Skin of body (tissue), 3 donors: ENCODE measurements at places on chromosomes 12 and 14. TPM values are rescaled to one million over a fixed set of nuclear protein-coding genes. Genes with fewer than 3 reads are reported as not detected.
A peak's percentile ranks its signal among the peaks of the same experiment; 100 is the strongest.

GALNT16 gene
- 18.1 TPM for total RNA-seq

SLC38A2 gene
- 366 TPM for total RNA-seq

SERPINA10 gene
- total RNA-seq, result not detected

DPY19L2 gene
- 24.9 TPM for total RNA-seq

PDZRN4 gene
- total RNA-seq, result 0.79 TPM

TCL1A gene
- 1.7 TPM for total RNA-seq

NXPH4 gene
- 6.6 TPM for total RNA-seq

WNT5B gene
- total RNA-seq, result 22.7 TPM

DNA sequence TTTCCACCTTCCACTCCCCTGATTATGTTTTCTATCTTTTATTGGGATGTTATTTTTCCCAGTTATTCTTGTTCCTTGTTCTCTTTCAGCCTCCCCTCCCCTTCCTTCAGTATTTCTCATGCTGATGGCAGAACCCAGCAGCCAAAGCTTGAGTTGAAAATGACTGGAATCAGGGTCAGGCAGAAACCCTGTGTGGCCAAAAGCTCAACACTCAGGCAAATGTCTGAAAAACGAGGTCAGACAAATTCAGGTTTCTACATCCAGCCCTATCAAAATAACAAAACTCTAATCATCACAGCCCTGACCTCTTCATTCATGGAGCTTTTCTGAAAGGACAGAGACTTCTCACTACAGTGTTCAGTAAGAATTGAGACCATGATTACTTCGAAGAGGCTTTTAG lies 134.6 kb downstream of the PTPRR start:
- DNase-seq, result no peak

GRCh38 chr14:104280085-104280901 lies 141.9 kb downstream of the KIF26A start:
- DNase-seq, result no peak

- no peak for DNase-seq
These were observed 107.9 kb downstream of the SCARB1 start for GRCh38 chr12:124755801-124756148.

GRCh38 chr12:77060883-77061240 lies 4.5 kb downstream of the E2F7 start:
- no peak for DNase-seq

GRCh38 chr12:111168009-111168900 lies 200.6 kb downstream of the PHETA1 start:
- DNase-seq, result no peak

GRCh38 chr14:24313913-24314312 lies 2.6 kb downstream of the LTB4R start:
- no peak for DNase-seq

GRCh38 chr14:64601571-64601970 lies 51.8 kb downstream of the PPP1R36 start:
- no peak for DNase-seq

DNA sequence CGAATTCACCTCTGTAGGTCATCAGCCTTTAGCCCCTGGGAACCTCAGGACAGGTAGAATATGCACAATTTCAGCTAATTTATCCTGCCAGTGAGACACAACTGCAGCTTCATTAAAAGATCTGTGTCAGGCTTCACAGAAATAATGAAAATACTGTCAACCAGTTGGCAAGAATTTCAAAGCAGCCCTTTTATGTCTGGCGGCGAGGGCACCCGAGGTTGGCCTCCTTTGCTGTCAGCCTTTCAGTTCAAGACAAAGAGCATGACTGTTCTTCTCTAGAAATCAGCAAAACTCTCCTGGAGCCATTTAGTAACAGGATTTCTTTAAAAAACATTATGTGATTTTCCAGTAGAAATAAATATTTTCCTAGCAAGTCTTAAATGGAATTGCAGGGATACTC lies 75.9 kb downstream of the BBS10 start:
- DNase-seq, result no peak

GRCh38 chr12:104733717-104734175 lies 224.3 kb downstream of the SLC41A2 start:
- no peak for DNase-seq

DNA sequence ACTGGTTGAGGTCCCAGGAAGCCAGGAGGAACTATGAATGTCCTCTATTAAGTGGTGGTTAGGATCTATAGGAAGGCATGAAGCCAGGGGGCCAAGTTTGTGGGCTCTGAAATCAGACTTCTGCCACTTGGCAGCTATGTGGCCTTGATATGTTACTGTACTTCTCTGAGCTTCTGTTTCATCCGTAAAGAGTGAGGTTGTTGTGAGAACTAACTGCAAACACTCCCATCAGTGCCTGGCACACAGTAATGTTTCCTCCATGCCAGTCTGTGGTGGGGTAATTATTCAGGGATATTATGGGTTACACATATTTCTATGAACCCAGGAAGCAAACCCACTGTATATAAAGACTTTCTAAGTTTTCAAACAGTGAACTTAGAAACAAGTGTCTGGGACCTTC lies 57.4 kb downstream of the PLXNC1 start:
- DNase-seq, result no peak

DNA sequence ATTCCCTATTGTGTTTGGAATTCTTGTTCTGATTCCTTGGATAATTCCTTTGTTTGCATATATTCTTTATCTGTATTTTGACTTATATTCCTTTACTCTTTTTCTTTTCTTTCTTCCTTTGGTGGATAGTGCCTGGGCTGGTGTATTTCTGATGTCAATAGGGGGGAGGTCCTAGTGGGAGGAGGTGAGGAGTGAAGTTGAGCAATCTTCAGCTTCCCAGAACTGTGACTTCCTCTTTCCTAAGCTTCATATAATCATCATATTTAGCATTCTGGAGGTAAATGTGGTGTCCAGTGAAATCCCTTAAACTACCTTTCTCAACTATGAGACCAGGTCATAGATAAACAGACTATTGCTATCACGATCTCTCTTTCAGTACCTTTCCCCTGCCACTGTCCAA lies 29.6 kb upstream of the TBPL2 start:
- no peak for DNase-seq

- DNase-seq, result no peak
These were observed 201.0 kb downstream of the KTN1 start for GRCh38 chr14:55781046-55781445.

DNA sequence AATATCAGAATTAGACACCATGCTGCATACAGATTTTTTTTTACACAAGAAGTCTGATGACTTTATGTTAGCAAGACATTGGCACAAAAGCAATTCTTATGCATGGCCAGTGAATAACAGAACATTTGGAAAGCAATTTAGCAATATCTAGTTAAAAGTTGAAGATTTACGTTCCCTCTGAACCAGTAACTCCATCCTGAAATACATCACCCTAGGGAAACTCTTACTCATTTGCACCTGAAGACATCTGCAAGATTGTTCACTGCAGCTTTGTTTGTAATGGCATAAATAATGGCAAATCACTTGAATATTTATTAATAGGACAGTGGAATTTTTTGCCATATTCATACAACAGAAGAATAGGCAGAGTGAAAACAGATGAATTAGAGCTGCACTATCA lies 670.0 kb upstream of the NOVA1 start:
- DNase-seq, result peak; percentile 31

- DNase-seq, result peak; percentile 57
These were observed 840 bp downstream of the DHRS7 start for GRCh38 chr14:60164404-60164711.

DNA sequence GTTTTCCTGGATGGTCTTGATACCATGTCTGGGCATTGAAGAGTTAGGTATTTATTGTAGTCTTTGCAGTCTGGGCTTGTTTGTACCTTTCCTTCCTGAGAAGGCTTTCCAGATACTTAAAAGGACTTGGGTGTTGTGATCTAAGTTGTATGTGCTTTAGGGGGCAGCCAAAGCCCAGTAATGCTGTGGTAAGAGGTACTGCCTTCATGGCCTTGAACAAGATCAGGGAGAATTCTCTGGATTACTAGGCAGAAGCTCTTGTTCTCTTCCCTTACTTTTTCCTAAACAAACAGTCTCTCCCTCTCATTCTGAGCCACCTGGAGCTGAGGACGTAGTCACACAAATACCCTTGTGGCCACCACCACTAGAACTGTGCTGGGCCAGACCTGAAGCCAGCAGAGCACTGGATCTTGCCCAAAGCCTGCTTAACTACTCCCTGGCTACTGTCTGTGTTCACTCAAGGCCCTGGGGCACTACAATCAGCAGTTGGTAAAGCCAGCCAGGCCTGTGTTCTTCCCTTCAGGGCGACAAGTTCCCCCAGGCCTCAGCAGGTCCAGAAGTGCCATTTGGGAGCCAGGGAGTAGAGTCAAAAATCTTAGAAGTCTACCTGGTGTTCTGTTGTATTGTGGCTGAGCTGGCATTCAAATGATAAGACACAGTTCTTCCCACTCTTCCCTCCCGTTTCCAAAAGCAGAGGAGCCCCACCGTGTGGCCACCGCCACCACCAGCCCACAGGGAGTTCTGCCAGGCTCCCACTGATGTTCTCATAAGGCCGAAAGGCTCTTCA lies 11.4 kb downstream of the PRORP start:
- DNase-seq, result no peak

- DNase-seq, result no peak
These were observed 186.0 kb upstream of the BCL2L14 start for GRCh38 chr12:11884706-11885105.

DNA sequence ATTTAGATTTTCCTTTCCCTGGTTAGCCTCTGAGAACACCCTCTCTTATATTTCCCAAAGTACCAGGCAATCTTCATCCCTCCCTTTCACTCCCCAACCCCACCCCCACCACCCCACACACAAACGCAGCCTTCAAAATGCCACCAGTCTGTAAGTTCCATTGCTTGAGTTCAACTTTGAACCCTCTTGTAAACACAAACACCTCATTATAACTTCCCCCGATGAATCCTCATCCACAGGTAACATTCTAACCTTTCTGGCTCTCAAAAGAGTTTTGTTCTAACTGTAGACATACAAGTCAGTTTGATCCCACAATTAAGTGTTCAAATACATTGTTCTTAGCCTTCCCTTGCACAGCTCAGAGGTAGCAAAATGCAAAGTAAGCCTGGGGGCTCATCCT lies 199.4 kb upstream of the FOXN3 start:
- DNase-seq, result no peak

- no peak for DNase-seq
These were observed 6.5 kb upstream of the CIPC start for GRCh38 chr14:77091518-77091917.

DNA sequence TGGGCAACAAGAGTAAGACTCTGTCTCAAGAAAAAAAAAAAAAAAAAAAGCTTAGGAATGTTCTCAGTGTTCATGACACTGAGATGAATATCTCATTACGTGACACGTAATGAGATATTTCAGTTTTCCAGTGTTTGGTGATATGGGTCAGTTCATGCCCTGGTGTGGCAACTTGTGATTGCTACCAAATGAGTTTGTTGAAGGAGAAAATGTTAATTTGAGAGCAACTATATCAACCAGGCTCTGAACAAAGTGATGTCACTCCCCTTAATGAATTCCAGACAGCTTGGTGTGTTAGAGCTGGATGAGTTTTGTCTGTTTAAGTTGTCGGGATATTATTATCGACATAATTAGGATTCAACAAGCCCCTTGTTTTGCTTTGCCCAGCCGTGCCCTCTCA lies 211.7 kb downstream of the DPF3 start:
- peak; percentile 12 for DNase-seq

DNA sequence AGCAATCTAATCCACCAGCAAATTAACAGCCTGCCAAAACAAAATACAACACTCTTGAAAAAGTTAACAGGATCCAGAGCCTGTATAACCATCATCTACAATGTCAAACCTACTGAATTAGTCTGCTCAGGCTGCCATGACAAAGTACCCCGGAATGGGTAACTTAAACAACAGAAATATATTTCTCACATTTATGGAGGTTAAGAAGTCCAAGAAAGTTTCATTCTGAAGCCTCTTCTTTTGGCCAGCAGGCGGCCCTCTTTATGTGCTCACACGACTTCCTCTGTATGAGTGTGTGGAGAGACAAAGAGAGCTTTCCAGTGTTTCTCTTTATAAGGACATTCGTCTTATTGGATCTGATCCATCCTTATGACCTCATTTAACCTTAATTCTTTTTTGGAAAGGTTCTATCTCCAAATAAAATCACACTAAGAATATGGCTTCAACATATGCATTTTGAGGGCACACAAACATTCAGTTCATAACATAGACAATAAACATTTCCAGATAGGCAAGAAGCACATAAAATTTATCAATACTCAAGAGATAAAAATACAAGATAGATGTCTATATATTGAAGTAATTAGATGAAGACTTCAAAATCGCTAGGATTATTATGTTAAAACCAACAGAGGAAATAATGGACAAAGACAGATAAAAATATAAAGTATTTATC lies 5.9 kb upstream of the RERG start:
- no peak for DNase-seq

- DNase-seq, result no peak
These were observed 28.7 kb upstream of the REP15 start for GRCh38 chr12:27667540-27667939.

DNA sequence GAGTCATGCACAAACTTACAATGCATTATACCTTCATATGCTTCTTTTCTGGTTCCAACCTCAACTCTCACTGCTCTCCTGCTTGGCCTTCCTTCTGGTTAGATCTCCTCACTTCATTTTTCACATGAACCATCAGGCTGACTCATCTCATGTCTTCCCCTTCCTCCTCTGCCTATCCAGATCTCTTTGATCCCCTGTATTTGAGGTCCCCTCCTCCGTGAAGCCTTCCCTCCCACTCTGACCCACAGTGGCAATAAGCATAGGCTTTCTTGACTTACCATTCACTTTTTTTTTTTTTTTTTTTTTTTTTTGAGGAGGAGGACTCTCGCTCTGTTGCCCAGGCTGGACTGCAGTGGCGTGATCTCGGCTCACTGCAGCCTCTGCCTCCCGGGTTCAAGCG lies 14.7 kb upstream of the ASIC1 start:
- no peak for DNase-seq

- peak; percentile 84 for DNase-seq
These were observed 37.7 kb upstream of the FOXJ2 start for GRCh38 chr12:7994731-7995205.

DNA sequence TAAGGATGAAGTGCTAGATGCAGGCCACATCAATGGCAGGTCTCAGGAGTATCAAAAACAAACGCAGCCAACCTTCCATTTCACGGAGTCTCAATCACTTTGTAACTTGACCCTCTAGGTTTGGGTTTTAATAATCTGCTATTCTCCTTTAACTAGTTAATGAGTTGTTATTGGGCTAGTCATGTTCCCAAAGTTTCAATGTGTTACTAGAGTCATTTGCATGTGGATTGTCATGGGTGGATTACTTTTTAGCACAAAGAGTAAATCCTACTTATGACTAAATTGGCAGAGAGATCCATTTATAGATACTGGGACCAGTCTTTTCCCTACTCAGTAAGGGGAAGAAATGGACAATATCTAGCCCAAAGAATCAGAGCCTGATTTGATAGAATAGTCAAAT lies 151.0 kb downstream of the BCAT1 start:
- DNase-seq, result no peak

- no peak for DNase-seq
These were observed 55.9 kb upstream of the DIO3 start for GRCh38 chr14:101505236-101505970.

GRCh38 chr12:57730336-57731067 lies 8.0 kb downstream of the AGAP2 start:
- no peak for DNase-seq

DNA sequence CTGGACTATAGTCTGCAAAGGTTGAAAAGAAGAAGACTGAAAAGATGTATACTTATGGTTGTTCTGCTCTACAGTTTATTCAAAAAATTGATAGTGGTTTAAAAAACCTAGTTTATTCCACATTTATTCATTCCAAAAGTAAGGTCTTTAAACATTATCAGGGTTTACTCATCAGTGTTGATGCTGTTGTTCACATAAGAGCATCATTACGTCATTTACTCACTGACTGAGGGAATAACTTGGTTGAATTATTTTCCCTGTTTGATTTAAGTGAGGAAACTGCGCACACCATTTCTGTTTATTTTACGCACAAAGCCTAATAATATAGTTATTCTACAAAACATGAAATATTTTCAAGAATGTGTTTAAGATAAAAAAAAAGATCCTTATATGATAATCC lies 303.1 kb upstream of the PRKD1 start:
- DNase-seq, result no peak
